Stimulated activated CD4-positive, alpha-beta T cell treated with anti-CD3 and anti-CD28 coated beads, Interleukin-4, amount 100 ng/mL, for 24 hours (primary cell): ENCODE measurements at places on chromosomes 16 and 17.

DNA sequence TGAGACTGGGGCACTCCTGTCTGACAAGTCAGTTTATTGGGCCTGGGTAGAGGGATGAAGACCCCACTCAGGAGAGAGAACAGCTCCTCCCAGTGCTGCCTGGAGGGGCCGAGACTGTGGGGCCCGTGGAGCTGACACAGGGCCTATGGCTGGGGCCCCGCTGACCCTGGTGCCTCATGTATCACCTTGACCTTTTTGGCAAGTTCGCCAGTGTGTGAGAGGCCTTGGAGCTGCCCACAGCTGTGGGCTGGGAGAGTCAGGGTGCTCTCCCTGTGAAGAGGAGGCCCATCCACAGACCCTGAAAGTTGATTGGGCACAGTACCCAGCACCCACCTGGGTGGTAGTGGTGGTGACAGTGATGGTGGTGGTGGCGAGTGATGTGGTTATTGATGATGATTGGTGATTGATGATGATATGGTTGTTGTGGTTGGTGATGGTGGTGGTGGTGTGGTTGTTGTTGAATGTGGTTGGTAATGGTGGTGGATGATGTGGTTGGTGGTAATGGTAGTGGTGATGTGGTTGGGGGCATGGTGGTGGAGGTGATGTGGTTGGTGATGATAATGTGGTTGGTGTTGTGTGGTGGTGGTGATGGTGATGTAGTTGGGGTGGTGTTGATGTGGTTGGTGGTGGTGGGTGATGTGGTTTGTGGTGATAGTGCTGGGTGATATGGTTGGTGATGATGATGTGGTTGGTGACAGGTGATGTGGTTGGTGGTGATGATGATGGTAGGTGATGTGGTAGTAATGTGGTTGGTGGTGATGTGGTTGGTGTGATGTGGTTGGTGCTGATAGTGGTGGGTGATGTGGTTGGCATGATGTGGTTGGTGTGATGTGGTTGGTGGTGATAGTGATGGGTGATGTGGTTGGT lies 29.1 kb downstream of the BAHCC1 start:
- no peak for DNase-seq

DNA sequence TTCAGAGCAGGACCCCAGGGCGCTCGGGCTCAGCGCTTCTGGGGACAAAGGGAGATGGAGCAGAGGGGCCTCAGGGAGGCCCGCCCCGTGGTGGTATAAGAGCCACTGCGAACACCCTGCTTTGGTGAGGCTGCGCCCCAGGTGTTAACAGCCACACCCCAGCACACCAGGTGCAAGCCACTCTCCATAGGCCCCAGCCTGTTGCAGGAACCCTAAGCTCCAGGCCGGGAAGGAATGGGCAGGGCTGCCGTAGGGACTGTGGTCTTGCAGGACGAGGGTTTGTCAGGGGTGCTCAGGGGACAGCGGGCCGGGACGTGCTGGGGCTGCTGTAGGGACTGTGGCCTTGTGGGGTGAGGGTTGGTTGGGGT lies 17.0 kb upstream of the SSTR5 start:
- no peak for DNase-seq

DNA sequence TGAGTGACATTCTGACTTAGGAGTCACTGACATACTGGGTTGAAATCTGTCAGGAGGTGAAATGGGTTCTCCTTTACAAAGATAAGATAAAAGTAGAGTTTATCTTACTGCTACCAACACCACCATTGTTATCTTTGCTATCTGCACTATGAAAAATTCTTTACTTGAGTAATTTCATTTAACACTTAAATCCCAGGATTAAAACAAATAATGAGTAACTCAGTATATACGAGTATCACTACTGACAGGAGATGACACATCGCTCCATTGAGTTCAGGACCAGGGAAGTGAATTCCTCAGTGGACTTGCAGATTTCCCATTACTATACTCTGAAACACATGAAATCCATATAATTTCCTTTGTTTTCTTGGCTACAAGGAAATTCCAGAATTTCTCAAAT lies 242.1 kb upstream of the NLRP1 start:
- no peak for DNase-seq

DNA sequence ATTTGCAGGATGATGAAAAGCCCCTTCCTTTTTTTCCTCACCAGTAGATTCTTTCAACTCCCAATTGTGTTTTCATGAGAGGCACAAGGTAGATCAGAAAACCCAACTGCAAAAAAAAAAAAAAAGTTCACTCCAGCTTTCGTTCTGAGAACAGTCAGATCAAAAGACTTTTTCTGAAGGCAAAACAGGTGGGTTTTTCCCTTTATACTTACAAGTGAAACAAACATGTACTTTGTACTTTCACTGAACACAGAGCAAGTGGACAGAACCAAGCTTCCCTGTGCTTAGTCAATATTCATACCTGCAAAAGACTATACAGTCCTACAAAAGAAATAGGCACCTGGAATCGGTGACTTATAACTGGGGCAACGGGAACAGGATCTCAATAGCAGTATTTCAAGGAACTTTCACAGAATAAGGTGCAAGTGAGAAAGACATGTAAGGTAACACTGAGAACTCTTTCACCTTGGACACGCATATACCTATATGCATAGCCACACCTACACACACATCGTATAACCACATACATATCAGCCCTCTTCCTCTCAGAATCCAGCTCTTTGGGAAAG lies 54.1 kb downstream of the TOX3 start:
- DNase-seq: no peak

DNA sequence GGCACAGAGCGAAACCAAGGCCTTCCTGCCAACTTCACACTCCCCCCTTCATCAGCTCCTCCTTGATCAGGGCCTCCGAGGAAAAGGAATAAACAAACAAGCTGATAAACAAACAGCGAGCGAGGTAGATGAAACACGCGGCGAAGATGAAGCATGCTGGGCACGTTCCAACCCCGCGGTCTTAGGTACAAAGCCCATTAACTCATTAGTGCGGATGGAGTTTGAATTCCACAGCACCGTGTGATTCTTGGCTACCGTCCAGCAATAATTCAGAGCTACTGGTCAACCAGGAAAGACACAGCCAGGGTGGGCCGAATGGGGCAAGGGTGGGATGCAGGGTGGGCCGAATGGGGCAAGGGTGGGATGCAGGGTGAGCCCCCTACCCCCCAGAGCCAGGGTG lies 67.3 kb downstream of the RBFOX3 start:
- DNase-seq: no peak

GRCh38 chr17:67569873-67570272 lies 147.9 kb upstream of the NOL11 start:
- DNase-seq: no peak

DNA sequence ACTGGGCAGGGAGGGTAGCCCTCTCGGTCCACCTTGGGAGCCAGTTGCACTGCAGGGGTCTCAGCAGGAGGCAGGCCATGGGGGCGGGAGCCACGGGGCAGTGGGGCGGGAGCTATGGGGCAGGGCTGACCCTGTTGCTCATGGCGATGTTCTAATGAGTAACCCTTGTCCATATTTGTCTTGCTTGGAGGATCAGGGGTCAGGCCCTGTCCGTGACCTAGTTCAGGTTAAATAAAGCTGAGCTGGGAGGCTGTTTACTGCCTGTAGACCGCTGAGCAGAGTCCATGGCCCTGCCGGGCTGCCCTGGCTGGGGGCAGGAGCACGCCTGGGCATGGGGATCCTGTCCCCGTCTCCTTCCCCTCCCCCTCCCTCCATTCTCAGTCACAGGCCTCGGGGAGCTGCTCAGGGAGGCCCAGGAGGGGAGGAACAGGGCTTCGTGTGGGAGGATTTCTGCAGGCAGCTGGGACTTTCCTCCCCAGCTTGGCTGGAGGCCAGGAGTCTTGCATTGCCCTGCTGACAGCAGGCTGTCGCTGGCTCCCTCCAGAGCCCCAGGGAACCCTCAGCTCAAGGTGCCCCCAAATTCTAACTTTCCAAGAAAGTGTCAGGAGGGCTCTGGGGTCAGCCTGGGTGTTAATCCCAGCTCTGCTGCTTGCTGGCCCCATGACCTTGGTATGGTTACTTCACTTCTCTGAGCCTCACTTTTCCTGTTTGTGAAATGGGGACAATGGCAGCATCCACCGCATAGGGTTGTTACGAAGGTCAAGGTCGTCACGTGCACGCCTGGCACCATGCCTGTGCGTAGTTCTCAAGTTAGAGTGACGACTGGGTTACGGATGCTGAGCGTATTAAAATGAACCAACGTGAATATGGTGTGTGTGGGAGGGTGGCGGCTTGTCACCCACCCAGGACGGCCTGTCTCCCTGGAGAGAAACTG lies 6.1 kb upstream of the SERPINF2 start:
- DNase-seq: peak; percentile 69

DNA sequence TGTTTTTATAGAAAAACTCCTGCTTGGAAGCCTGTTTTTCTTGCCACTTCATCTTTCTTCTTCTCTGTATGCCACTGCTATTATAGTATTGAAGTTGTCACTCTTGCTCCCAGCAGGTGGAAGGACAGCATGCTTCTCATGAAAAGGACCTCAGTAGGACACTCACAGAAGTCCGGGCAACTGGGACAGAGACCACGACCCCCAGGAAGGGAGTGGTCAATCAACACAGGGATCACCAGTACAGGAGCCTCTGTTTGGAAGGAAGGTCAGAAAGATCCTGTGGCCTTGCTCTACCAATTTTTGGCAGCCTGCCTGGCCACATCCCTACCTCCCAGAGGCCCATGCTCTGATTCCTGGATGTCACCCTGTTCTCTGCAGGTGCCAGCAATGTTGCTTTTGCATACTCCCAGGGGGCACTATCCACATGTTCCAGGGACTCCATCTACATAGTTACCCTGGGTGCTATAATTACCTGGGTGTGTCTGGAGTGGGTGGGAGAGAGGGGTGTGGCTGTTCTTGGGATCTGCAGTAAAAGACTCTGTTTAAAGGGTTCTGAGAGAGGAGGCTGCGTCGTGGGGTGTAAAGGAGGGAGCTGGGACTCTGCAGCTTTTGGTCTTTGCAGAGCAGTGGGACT lies 13.7 kb upstream of the AKAP10 start:
- no peak for DNase-seq

GRCh38 chr16:28061352-28062101 lies 2.0 kb downstream of the GSG1L start:
- DNase-seq: no peak

DNA sequence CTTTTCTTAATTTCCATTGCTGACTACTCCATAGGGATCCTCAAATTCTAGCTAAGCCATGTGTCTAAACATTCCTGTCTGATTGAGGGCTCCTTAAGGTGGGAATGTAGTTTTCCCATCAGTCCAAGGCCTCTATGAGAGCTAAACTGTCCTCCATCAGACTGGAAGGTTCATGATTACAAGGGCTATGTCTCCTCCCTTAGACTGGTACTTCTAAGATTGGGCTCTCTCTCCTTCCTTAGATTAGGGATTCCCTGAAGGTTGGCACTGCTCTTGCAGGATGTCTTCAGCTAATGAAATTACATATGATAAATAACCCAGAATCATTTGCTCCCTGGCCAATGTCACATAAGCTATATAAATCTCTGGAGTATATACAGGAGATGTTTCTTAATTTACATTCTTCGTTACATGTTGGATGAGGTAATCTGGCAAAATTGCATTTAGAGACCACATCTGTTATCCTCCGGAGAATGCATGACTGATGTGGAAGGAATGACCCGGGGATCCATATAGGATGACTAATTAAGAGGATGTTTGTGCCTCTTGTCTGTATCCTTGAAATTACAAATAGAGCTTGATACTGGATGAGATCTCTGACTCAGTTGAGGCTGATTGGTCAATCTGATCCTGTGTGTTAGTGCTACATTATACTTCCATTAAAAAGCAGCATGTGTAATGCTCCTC lies 14.2 kb downstream of the B4GALNT2 start:
- DNase-seq: no peak

DNA sequence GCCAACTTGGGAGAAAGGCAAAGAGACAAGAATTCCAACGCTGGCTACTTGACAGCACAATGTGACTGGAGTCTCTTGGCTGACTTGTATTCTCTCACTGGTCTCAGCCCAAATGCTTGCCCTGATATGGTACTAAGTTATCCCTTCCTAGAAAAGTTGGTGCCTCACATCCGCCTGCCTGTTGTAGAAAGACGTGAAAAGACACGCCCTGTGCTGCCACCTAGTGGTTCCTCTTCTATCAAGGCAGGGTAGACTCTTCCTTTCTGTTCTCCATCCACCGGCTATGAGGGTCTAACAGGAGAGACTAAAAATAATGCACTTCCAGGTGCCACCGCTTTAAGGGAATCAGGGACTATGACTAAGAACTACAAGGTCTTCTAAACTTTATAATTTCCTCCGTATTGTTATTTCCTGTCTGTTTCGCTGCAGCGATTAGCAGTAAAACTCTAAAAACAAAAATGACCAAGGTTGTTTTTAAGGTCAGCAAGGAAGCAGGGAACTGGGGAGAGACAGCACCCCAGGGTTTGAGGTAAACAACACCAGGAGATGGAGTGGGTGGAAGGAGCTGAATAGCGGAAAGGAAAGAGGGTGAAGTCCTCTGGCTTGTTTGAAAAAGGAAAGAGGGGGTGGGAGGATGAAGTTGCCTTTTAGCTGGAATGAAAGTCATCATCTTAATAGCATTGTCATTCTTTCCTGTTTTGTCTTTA lies 109.5 kb downstream of the YPEL2 start:
- peak; percentile 92 for DNase-seq

GRCh38 chr16:90048347-90048722 lies 28.8 kb downstream of the PRDM7 start:
- no peak for DNase-seq

DNA sequence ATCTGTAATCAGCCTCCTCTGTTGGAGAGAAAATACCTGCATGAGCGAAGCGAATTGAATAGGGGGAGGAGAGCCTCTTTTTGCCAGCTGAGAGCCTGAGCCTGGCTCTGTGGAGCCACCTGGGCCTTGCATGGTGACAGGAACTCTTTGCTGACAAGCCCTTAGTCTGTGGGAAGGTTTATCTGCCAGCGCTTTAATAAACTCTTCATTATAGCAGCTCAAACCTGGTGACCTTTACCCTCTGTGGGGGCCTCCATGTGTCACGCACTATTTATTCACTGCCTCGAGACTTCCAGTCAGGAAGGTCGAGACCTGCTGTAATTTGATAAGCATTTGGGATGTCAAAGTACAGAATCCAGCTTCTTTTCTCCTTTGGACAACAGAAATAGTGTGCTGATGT lies 282.6 kb downstream of the CBLN1 start:
- no peak for DNase-seq
